Breast epithelium (tissue), 4 donors: ENCODE measurements at places on chromosomes 7 and 10. TPM values are rescaled to one million over a fixed set of nuclear protein-coding genes. Genes with fewer than 3 reads are reported as not detected.

Gene NKX2-3
- not detected for total RNA-seq

Gene NPC1L1
- total RNA-seq: 0.29 TPM

Gene COL26A1
- not detected for total RNA-seq

GRCh38 chr10:34593930-34594329 is 221.2 kb downstream of the PARD3 start:
- H3K27me3 ChIP-seq: no peaks in the 10 kb centered on the region
- DNase-seq: no peak
- no peaks in the 10 kb centered on the region for H3K4me1 ChIP-seq
- no peak overlapping the region for H3K4me3 ChIP-seq
- no peak overlapping the region for H3K27ac ChIP-seq

DNA sequence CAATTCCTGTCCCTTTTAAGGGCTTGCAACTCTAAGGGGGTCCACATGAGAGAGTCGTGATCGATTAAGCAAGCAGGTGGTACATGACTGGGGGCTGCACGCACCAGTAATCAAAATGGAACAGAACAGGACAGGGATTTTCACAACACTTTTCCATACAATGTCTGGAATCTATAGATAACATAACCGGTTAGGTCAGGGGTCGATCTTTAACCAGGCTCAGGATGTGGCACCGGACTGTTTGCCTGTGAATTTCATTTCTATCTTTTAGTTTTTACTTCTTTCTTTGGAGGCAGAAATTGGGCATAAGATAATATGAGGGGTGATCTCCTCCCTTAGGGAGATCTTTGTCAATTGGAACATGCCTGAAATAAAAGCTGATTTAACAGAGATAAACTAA is 370.1 kb downstream of the IPMK start:
- H3K27me3 ChIP-seq: no peaks in the 10 kb centered on the region
- no peaks in the 10 kb centered on the region for H3K36me3 ChIP-seq
- H3K4me3 ChIP-seq: no peak overlapping the region
- no peak overlapping the region for H3K27ac ChIP-seq
- no peaks in the 10 kb centered on the region for H3K4me1 ChIP-seq

GRCh38 chr7:139701908-139702307 is 75.9 kb downstream of the HIPK2 start:
- H3K27me3 ChIP-seq: no peaks in the 10 kb centered on the region
- H3K4me3 ChIP-seq: no peak overlapping the region
- DNase-seq: no peak
- H3K36me3 ChIP-seq: no peaks in the 10 kb centered on the region
- no peaks in the 10 kb centered on the region for H3K4me1 ChIP-seq
- H3K27ac ChIP-seq: no peak overlapping the region

DNA sequence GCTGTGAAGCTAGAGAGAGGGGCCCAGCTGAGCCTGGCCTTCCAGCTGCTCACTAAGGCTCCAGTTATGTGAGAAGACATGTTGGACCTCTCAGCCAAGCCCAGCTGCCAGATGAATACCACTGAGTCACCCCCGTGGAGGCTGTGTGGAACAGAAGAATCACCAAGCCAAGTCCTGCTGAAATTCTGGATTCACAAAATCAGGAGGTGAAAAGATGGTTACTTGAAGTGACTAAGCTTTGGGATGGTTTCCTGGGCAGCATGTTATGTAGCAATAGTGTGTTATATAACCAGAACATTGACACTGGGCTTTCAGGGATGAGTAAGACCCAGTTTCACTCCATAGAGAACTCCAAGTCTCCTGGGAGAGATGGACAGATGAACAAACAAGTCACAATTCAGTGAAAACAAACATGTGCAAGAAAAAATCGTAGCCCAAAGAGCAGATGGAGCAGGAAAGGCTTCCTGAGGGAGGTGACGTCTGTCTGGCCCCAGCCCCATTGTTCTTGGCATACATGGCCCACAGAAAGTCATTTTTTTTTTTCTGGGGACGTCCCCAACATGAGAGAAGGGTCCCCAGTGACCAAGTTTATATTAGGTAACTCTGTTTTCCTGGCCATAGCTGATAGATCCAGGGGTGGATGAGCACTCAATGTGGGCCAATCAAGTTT is 64.1 kb upstream of the PDZD8 start:
- H3K4me1 ChIP-seq: no peaks in the 10 kb centered on the region
- no peak overlapping the region for H3K4me3 ChIP-seq
- no peak for DNase-seq
- no peak overlapping the region for H3K27ac ChIP-seq
- H3K27me3 ChIP-seq: no peaks in the 10 kb centered on the region

GRCh38 chr10:87519582-87519981 is 14.9 kb downstream of the MINPP1 start:
- H3K27ac ChIP-seq: no peak overlapping the region
- DNase-seq: no peak
- H3K27me3 ChIP-seq: no peaks in the 10 kb centered on the region
- no peak overlapping the region for H3K4me3 ChIP-seq
- no peaks in the 10 kb centered on the region for H3K36me3 ChIP-seq

DNA sequence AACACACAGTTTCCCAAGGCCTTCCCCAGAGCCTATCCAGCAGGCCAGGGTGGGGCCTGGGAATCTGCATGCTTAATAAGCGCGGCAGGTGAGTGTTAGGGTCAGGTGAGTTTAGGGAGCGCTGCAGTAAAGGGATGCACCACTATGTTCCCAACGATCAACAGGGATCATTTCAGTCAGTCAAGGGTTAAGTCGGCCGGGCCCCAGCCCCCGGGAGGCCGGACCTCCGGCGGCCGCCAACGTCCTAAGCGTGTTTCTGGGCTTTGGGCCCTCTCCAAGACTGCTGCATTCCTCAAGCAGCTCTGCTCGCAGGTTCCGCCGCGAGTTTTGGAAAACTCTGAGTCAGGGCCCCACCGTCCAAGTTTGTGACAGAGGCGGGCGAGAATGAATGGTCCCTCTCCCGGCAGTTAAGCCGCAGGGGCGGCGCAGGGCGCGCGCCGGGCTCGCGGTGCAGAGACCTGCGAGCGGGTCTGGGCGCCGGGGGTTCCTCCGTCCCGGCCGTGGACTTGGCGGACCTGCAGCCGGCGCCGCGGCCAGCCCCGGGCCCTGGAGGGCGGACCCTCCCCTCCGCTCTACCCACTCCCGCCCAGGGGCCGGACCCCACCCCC is 81.6 kb downstream of the ARHGAP22 start:
- H3K27ac ChIP-seq: no peak overlapping the region
- peak overlapping the region; percentile 52 for H3K4me3 ChIP-seq
- no peaks in the 10 kb centered on the region for H3K36me3 ChIP-seq
- no peaks in the 10 kb centered on the region for H3K4me1 ChIP-seq
- DNase-seq: peak; percentile 28
- H3K27me3 ChIP-seq: no peaks in the 10 kb centered on the region

DNA sequence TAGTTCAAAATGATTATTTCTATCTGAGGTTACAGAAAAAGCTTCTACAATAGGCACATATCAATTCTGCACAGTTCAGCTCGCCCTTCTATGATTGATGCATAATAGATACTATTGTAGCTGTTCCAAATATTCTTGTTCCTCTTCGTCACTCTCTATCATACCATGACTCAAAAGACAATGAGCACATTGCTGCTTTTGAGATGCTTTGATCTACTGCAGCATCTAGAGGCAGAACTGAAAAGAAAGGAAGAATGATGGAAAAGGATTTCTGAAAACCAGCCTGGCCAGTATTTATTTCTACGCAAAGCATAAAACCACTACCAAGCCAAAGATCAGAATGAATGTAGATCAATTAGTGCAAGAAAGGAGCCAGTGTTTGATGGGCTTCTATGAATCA is 59.3 kb upstream of the PLXDC2 start:
- DNase-seq: no peak
- no peaks in the 10 kb centered on the region for H3K27me3 ChIP-seq
- no peaks in the 10 kb centered on the region for H3K36me3 ChIP-seq
- no peak overlapping the region for H3K4me3 ChIP-seq
- H3K4me1 ChIP-seq: no peaks in the 10 kb centered on the region
- no peak overlapping the region for H3K27ac ChIP-seq

- H3K27ac ChIP-seq: no peak overlapping the region
- H3K4me3 ChIP-seq: no peak overlapping the region
- H3K4me1 ChIP-seq: no peaks in the 10 kb centered on the region
- H3K36me3 ChIP-seq: no peaks in the 10 kb centered on the region
- DNase-seq: no peak
These were observed 22.0 kb upstream of the TMEM120A start for GRCh38 chr7:76016191-76016947.

DNA sequence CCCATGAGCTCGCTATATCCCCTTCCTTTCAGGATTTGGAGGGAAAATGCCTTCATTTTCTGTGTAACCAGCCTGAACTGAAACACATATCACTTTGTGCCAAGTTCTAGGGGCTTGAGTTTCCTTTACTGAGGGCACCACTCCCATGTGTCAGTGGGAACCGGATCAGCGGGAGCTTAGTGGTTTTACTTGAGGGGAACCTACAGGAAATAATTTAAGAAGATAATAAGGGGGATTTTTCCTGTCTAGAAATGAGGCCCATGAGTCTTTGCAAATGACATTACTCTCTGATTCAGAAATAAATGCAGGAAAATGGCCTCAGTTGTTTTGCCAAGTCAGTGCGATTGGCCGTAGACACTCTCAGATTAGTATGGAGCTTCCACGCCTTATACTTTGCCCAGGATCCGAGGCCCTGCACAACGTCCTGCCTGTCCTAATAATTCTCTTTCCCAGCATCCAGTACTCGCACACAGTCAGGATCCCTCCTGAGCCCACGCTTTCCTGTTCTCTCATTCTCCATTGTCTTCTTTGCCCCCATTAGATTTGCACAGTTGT is 86.4 kb upstream of the LYZL1 start:
- H3K4me1 ChIP-seq: no peaks in the 10 kb centered on the region
- no peaks in the 10 kb centered on the region for H3K36me3 ChIP-seq
- no peaks in the 10 kb centered on the region for H3K27me3 ChIP-seq
- DNase-seq: no peak
- no peak overlapping the region for H3K4me3 ChIP-seq
- H3K27ac ChIP-seq: no peak overlapping the region
